K562 (cell line): ENCODE measurements at places on chromosomes 1 and 21. TPM values are rescaled to one million over a fixed set of nuclear protein-coding genes. Genes with fewer than 3 reads are reported as not detected.

DNA sequence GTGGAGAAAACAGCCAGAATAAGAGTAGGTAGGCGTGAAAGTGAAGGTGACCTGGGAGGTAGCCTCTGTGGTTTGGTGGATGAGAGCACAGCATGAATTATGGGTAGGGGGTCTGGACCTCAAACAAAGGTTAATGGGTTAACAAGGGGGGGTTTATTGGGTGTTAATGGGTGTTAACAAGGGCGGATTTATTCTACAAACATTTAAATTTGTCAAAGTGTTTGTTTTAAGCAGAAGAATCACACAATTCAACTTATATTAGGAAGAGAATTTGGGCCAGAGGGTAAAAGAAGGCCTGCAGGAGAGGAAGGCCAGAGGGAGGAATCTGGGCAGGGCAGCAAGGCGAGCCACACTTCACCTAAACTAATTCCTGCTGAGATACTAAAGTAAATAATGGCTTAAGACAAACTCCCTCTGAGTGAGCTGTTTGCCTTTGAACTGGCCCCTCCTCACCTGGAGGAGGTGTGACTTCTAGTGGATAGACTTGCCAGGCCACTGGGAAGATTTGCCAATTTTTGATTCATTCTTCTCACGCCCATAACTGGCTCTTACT lies 191.7 kb downstream of the GIPC2 start:
- H3K36me3 ChIP-seq = no peaks in the 10 kb centered on the region
- no peak overlapping the region for H3K4me3 ChIP-seq
- no peaks in the 10 kb centered on the region for H3K27me3 ChIP-seq
- no peak overlapping the region for H3K27ac ChIP-seq
- no peaks in the 10 kb centered on the region for H3K4me1 ChIP-seq

GRCh38 chr1:10841118-10841517 lies 44.7 kb upstream of the CASZ1 start:
- no peak for DNase-seq
- H3K27ac ChIP-seq = no peak overlapping the region
- H3K4me3 ChIP-seq = no peak overlapping the region

GRCh38 chr1:184838504-184838951 lies 83.9 kb upstream of the EDEM3 start:
- no peaks in the 10 kb centered on the region for H3K4me1 ChIP-seq
- H3K36me3 ChIP-seq = no peaks in the 10 kb centered on the region
- no peaks in the 10 kb centered on the region for H3K27me3 ChIP-seq
- DNase-seq = no peak
- no peak overlapping the region for H3K27ac ChIP-seq

The MNDA gene
- not detected in 2 replicates for total RNA-seq

The C1orf146 gene
- total RNA-seq = not detected in 2 replicates

GRCh38 chr1:94807742-94808491 lies 12.2 kb upstream of the SLC44A3 start:
- H3K4me1 ChIP-seq = no peaks in the 10 kb centered on the region; the same call in 1 of the 2 replicates
- DNase-seq = peak; percentile 61
- H3K36me3 ChIP-seq = no peaks in the 10 kb centered on the region
- H3K4me3 ChIP-seq = no peak overlapping the region
- no peaks in the 10 kb centered on the region for H3K27me3 ChIP-seq
- H3K27ac ChIP-seq = no peak overlapping the region
